ENCODE measurements at places on chromosomes 13 and 19.

- no peak for DNase-seq
Measured at GRCh38 chr19:16014923-16015804, 61.1 kb upstream of the TPM4 start.

GRCh38 chr19:45876161-45876410 lies 9.9 kb downstream of the IRF2BP1 start:
- DNase-seq = no peak

DNA sequence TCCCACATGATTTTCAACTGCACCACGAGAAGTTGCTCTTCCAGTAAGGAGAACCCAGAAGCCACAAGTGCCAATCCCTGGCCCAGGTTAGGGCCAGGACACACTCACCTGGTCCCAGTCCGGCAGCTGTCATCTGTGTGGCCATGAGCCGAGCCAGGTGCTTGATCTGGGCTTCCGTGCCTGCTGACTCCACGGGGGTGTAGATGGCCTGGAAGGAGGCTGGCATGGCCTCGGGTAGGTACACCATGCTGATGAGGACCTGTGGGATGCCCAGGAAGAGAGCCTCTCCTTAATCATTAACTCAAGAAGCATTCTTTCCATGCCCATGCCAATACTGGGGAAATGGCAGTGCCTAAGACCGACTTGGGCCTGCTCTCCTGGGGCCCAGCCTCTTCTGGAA lies 19.9 kb upstream of the RSPH6A start:
- no peak for DNase-seq

DNA sequence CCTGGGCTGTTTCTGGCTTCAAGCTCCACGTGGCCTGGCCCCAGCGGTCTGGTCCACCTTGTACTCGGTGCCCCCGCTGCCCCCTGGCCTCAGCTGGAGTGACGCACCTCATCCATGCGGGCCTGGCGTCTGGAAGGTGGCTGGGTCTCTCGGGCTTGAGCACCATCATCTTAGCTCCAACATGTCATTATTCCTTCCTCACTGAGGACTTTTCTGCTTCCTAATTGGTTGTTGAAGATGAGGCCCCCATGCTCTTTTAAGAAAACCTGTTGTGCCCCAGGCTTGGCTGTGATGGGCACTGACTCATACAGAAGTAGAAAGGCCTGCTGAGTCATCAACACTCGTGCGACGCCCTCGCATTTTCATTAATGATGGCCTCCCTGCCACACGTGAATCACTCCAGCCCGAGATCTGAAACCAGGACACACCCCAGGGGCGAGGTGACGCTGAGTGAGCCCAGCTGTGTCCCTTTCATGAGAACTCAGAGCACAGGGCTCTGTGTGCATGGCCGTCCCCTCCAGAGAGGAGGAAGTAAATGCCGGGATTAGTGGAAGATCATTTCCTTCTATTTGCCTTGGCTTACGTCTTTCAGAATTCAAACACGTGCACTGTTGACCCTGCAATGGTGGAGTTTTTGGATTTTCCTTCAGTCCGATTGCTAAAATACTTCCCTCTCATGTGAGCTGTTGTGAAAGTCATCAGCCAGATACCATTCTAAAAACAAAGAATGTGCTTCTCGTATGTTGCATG lies 14.0 kb upstream of the GJA3 start:
- DNase-seq = no peak

DNA sequence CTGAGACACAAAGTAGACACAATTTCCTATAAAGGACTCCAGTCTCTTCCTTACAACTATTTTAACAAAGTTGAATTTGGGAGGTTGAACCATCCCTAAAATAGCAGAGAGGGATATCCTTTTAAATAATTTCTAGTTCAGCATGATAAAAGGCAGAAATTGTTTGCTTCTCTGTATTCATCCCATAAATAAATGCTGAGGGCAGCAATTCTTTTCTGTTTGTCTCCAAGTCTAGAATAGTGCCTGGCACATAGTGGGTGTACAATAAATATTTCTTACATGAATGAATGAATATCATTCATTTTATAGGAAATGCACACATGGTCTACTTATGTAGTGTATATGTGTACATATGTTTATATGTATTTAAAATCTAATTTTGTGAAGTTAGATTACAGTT lies 12.3 kb downstream of the COL4A1 start:
- no peak for DNase-seq

Measured in stimulated activated naive CD4-positive, alpha-beta T cell (primary cell).